Hematopoietic multipotent progenitor cell treated with erythropoietin and hydrocortisone succinate and interleukin-3 and kit ligand, for 6 days (in vitro differentiated cells): ENCODE measurements at places on chromosomes 6 and 20.
A peak's percentile ranks its signal among the peaks of the same experiment; 100 is the strongest.

DNA sequence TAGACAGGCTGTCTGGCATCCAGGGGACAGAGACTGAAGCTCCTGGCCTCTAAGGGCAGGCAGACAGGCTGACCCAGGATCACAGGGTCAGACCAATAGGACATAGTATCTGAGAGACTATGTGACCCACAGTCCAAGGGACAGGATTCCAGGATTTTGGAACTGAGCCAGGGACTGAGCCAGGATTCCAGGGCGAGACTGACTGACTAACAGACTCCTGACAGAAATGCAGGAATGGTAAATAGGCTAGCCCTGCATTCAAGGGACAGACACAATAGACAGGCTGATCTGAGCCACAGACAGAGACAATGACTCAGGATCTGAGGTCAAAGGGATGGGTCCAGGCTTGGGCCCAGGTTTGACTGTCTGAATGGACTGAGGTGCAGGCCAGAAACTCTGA lies 19.8 kb downstream of the XKR7 start:
- DNase-seq, result no peak

GRCh38 chr6:126002755-126003679 lies 16.7 kb downstream of the TRMT11 start:
- DNase-seq, result no peak

GRCh38 chr6:36851626-36852025 lies 12.4 kb upstream of the CPNE5 start:
- DNase-seq, result peak; percentile 50

- DNase-seq, result peak; percentile 17
Measured at GRCh38 chr20:2900845-2901592, 27.7 kb downstream of the PTPRA start.

GRCh38 chr6:158647501-158647900 lies 2.4 kb upstream of the SYTL3 start:
- no peak for DNase-seq

DNA sequence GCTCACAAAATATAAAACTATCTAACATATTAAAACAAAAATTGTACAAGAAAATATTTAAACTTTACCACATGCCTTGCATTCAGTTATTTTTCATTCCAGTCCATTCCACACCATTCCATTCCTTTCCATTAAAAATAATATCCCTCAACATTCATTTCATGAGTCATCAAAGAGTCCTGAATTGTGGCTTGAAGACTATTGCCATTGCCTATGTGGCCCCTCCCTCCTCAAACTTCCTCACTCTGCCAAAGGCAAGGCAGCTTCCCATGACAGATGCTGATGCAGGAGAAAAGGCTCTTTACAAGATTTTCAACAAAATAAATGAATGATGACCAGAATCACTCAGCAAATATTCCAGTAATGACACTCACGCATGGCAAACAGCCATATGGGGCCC lies 31.7 kb downstream of the IL20RA start:
- no peak for DNase-seq

GRCh38 chr20:939606-940005 lies 23.5 kb upstream of the ANGPT4 start:
- no peak for DNase-seq

DNA sequence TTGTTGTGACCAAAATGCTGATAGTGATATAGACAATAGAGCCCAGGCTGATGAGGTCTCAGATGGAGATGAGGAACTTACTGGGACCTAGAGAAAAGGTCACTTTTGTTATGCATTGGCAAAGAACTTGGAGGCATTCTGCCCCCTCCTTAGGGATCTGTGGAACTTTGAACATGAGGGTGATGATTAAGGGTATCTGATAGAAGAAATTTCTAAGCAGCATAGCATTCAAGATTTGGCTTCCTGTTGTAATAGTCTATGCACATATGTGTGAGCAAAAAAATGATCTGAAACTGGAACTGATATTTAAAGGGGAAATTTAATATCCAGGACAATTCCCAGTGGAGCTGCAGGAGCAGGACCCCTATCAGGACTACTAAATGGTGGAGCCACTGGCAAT lies 17.1 kb downstream of the HLA-A start:
- no peak for DNase-seq

GRCh38 chr6:3895805-3896204 lies 46.6 kb downstream of the FAM50B start:
- no peak for DNase-seq

DNA sequence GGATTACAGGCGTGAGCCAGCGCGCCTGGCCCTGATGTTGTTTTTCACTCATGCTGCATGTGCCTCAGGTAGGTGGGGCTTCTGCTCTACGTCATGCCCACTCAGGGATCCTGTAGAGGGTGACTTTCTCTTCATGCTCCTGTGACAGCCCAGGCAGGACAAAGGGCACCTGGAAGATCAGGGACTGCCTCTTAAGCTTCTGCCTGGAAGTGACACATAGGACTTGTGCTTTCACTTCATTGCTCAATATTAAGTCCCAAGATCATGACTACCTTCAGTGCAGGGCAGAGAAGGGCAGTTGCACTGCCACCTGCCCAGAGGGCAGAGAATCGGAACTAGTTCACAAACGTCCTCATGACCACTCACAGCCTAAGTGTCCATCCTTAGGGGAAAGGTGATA lies 249.5 kb upstream of the SULF2 start:
- DNase-seq, result no peak

DNA sequence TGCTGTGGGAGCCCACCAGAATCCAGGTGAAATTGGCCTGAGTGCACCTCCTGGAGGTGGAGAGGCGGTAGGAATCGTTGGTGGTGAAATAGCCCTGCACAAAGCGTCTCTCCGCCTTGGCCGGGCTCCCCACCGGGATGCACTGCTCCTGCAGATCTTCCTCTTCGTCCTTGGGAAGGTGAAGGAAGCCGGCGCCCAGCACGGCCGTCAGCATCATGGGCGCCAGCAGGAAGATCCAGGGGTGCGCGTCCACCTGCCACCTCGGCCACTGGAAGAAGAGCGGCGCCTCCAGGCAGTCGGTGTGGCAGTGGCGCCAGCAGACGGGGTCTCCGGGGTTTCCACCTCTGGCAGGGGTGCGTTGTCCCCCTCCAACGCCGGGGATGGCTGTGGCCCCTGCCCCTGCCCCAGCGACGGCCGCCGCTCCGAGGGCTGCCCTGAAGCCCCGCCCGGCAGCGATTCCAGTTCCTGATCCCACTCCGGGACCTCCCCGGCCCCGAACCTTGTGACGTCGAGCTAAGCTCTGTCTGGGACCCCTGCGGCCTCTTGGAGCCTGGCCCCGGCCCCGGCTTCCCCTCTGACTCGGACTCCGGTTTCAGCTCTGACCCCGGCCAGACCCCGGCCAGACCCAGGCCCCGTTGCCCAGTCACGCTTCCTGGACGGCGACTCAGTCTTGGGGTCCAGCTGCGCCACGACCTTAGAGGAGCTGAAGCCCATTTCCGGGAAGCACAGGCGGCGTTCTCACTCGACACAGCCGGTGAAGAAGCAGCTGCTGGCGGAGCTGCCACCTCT lies 91.9 kb downstream of the CD164 start:
- no peak for DNase-seq
